ENCODE measurements at places on chromosomes 11 and 22.
A peak's percentile ranks its signal among the peaks of the same experiment; 100 is the strongest.

DNA sequence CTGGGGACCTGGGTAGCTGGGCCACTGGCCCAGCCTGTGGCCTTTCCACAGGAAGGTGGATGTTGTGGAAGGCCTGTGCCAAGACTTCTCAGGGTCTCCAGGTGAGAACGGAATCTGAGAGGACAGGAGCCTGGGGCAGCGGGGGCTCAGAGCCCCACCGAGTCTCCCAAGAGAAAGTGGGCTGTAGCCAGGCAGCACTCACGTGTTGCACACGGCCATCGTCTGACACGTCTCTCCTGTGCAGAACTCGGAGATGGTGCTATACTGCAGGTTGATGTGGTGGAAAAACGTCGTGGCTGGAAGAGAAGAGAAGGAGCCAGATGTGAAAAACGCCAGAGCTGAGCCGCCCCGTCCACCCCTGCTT is 6.4 kb downstream of the MOB2 start:
- no peak for DNase-seq

GRCh38 chr11:72899238-72899637 is 85.0 kb downstream of the ATG16L2 start:
- no peak for DNase-seq

GRCh38 chr11:118340449-118340848 is 2.1 kb downstream of the CD3D start:
- DNase-seq: no peak

- DNase-seq: no peak
These were observed 114.1 kb upstream of the GRAMD1B start for GRCh38 chr11:123316003-123316402.

DNA sequence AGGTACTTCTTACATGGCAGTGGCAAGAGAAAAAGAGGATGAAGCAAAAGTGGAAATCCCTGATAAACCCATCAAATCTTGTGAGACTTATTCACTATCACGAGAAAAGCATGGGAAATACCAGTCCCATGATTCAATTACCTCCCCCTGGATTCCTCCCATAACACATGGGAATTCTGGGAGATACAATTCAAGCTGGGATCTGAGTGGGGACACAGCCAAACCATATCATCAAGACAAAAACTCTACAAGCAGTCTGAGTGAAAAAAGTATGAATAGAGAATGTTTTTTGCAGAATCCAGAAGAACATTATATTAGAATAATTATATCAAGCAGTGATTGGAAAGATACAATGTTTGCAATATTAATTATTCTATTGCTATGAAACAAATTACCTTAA is 893.7 kb downstream of the FAM181B start:
- peak; percentile 58 for DNase-seq

DNA sequence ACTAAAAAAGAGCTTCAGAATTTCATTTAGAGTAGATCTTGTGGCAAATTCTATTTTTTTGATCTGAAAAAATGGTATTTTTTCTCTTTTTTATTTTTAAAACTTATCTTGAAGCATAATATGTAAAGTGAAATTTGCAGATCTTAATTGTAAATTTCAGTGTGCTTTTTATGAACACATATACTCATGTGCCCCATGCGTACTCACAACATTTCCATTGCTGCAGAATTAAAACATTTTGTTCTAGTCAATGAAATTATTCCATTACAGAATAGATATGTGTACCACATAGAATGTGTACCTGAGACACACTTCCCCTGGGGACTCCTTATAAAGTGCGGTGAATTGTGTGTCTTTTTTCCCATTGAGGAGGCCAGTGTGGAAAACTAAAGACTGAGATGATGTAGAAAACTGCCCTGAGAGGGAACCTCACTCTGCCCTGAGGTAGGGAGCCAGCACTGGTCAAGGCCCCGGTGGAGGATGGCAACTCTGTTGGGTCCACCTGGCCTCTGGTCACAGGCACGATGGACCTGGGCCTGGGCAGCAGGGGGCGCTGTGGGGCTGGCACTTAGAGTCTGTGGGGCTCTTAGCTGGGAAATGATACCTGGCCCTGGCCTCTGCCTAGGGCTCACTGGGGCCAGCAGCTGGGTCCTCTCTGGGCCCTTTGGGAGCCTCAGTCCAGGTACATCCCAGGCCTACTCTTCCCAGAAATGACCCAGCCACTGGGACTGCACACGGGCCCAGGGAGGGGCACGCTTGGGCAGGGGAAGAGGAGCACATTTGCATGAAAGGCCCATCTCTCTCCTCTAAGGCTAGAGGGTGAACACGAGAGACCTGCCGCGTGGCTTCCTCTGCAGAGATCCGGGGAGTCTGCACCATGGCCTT is 77.9 kb upstream of the TOP3B start:
- DNase-seq: peak; percentile 51

- DNase-seq: peak; percentile 91
These were observed 12.7 kb downstream of the MAFF start for GRCh38 chr22:38214302-38215056.

- no peak for DNase-seq
These were observed 19.9 kb upstream of the TMEM184B start for GRCh38 chr22:38292694-38293093.

DNA sequence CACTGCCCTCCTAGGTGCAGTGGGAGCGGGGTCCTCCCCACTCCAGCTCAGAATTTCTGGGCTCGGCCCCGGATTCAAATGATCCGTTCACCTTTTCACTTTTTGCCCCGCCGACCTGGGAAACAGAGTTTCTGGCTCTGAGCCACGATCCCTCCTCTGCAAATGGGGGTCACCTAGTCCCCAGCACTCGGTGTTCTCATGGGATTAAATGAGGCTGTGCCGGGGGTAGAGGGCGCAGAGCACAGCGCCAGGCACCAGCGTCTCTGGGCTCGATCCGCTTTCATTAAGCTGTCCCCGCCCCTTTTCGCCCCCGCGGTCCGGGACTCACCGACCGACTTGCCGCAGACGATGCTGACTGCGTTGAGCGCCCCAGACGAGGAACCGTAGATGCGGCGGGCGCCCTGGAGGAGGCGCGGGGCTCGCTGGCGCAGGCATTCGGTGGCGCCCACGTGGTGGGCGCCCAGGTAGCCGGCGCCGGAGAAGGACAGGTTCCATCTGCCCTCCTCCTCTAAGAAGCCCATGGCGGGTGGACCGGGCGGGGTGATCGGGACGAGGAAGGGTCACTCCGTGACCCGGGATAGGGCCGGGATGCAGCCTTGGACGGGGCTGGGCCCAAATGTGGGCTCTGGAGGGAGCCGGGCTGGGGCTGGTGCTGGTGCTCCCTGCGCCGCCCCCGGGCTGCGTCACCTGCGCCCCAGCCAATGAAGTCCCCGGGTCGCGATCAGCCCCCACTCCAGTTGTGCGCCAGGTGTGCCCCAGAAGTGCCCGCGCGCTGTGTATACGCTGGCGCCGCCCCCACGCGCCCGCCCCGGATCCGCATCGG is at the start of gene PNPLA5:
Gene PNPLA5 (minus strand): TSS at position 654 of the 823 bp plus-strand sequence. CDS start 133 bp downstream, at position 521.
- no peak for DNase-seq

GRCh38 chr11:35235936-35236666 is 97.1 kb downstream of the CD44 start:
- no peak for DNase-seq

DNA sequence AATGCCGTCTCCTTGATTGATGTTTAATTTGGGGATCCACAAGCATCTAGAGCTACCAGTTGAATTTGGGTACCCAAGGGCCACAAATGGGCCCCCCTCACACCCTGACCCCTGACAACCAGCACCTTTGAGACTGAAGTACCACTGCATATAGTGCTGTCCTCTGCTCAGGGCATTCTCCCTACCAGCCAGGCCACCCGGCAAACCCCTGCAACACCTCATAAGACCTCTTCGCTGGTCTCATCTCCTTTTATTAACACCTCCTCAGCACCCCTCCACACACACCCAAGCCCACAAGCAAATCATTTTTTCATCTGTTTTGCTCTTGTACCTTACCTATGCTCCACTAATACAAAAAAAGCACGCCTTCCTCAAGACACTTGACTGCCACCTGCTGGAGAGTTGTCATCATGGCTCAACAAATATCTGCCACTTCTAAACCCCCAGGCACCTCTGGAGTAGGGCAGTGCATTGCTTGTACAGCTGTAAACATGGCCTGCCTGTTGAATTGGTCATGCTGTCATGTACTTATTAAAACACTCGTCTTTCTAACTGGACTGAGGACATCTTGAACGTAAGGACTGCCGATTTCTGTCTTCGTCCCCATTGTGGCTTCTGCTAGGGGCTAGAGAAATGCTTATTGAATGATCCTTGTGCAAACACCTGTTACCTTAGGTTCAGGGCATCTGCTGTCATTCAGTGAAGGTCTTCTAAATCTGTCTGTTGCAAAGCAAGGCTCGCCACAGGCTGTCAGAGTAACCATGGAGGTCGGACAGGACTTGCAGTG is 66.5 kb downstream of the BMAL1 start:
- DNase-seq: peak; percentile 52

DNA sequence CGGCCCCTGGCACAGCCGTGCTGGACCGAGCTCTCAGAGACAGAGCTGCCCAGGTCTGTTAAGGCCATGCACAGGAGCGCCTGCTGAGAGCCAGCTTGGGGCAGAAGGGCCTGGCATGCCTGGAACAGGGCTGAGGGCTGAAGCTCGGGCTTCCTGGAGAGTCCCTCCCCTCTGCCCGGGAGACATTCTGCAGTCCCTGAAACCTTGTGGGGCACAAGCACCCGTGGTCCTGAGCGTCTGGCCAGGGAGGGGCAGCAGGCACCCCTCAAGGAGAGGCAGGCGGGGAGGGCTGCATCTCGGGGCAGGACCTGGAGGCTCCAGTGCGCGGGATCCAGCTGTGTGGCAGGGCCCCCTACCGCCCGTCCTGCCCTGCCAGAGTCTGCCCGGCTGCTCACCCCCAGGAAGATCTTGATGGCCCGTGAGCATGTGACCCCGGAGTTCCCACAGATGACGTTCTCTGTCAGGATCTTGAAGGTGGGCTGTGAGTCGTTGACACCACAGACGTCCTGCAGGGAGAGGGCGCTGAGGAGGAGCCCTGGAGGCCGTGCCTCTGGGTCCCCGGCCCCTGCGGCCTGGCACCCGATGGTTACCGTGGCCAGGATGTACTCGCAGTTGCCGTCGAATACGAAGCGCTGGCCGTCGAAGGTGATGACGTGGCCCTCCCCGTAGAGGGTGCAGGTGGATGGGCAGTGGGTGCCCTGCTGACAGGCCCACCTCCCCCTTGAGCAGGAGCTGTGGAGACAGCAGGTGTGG is 10.9 kb downstream of the MUC6 start:
- DNase-seq: peak; percentile 74

DNA sequence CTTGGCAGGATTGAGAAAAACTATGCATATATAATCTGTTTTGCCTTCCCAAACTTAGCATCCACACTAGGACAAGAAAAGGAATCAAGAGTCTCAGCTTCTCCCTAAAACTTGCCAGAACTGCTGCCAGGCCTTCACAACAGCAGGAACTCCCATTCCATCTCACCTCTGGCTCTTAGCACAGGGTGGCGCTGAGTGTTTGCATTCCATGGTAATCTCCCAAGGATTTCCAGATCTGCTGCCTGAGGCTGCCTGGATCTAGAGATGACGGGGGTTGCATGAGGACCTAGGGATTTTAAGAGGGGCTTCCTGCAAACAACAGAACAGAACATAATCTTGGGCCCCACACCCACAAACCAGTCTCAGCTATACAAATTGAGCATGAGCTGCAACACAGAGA is 87.1 kb upstream of the OPCML start:
- no peak for DNase-seq

- DNase-seq: no peak
These were observed 62.5 kb upstream of the SUSD2 start for GRCh38 chr22:24118689-24119384.

DNA sequence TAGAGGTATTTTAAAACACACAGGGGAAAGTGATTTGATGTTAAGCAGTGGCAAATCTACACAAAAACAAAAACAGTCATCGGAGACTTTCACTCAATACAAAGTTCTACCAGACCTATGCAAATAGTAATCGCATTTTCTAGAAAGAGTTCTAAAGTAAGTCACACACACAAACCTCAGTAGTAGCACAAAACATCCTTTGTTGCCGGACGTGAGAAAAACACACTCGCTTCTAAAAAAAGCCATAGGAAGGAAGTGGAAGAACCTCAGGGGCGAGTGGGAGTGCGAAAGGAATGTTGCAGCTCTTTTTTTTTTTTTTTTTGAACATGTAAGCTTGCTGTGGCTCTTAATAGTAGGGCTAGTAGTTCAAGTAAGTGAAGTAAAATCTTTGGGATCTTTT is 88.9 kb downstream of the MAML2 start:
- DNase-seq: no peak

DNA sequence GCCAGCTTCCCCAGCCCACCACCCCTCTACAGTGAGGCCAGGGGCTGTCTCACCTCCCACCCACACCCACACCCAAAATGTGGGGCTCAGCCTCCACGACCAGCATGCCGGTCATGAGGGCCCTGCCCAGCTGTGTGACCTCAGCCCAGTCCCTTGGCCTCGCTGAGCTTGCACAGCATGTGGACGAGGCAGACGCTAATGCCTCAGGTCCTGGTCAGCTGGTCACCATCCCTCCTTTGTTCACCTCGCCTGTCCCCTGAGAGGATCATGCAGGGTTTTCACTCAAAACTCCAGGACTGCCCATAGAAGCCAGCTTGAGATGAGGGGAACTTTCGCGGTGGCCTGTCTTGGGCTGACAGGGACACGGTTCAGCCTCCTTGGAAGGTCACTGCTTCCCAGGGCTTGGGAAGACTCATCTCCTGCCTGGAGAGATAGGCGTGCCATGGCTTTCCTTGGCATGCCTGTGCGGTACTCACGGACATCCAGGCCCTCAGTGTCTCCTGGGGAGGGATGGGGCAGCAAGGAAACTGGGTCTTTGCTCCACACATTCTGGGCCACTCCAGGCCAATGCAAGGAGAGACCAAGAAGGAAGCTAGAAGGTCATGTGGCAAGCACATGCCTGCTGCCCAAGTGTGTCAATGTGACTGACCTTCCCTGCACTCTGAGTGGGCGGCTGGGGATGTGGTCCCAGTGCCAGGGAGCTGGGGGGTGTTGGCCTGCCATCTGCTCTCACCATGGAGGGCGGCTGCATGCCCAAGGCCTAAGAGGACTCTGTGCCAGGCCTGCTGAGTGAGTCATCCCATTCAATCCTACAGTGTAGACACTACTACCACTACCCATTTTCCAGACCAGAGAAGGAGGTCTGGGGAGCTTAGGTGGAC is 3.2 kb upstream of the RTN4R start:
- peak; percentile 62 for DNase-seq

- DNase-seq: no peak
These were observed 16.7 kb upstream of the TXNRD2 start for GRCh38 chr22:19958083-19959042.

DNA sequence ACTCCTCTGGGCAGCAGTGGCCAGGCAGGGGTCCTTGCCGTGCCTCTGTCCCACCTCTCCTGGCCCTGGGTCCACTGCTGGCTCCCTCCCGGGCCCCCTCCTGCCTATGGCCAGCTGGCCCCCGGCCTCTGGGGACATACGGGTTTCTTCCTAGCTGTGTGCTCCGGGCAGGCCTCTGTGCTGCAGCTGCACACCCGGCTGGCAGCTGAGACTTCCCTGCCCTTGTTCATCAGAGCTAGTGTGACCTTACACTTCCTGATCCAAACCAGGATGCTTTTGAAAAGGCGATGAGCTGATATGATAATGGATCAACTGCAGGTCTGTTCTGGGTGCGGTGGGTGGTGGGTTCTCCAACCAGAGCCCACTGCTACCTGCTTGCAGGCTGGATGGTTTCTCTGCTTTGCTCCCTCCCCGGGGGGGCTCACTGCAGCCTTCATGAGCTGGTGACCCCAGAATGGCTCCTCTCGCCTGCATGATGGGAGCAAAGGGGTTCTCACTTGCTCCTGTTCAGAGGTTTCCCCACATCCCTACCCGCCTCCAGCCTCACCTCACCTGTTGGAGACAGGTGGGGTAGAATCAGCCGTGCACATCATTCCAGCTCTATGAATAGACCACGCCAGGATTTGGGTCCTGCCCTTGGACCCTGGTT is 13.3 kb downstream of the B3GAT1 start:
- DNase-seq: no peak

Data from left lung (tissue), 14 donors.